GM12891 (cell line): ENCODE measurements at places on chromosomes 16 and 17.
A peak's percentile ranks its signal among the peaks of the same experiment; 100 is the strongest.

DNA sequence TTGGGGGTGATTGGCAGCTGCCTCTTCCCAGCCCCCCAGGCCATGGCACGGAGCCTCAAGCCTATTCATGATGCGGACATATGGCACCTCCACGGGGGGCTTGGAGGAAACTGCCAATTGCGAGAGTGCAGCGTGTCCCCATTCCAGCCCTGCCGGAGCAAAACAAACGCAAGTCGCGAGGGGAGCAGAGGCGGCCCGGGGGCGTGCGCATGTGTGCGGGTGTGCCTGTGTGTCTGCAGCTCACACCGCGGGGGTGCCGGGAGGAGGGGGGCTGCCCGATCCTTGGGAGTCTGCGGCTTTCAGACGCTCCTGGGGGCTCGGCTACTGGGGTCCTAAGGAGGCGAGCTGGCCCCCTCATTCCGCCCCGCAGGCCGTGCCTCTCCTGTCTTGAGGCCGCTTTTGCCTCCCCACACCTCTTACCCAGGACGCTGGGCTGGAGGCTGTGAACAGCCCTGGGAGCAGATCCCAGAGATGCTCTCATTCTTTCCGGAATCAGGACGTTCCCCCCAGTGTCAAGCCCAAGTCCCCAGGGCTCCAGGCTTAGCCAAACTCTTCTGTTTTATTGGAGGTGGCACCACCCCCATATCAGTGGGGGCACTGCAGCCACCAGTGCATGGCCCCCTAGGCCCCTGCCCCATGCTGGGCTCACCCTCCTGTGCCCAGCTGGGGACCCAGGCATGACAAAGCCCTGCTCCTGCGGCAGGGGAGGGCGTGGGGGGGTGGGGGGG lies 29.1 kb downstream of the ENDOV start:
- DNase-seq: no peak

- no peak for DNase-seq
These were observed 802 bp downstream of the CYLD start for GRCh38 chr16:50742576-50743200.

- DNase-seq: no peak
These were observed 10.7 kb downstream of the XYLT1 start for GRCh38 chr16:17459903-17460521.

DNA sequence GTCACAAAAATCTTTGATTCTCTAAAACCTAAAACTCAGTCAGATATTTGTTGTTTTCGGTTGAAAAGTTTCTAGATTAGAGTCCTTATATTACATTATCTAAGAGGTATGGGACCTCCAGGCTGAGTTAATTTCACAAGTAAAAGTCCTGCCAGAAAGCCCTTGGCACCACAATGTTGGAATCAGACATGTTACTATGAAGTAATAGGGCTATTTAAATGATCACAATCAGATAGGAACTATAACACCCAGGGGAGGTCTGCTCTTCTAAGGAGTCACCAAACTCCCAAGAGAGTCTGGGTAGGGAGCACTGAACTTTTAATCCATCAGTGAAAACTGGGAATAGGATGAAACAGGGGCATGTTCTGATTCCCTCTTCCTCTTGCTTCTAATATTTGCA lies 54.2 kb downstream of the WIPI1 start:
- DNase-seq: no peak

DNA sequence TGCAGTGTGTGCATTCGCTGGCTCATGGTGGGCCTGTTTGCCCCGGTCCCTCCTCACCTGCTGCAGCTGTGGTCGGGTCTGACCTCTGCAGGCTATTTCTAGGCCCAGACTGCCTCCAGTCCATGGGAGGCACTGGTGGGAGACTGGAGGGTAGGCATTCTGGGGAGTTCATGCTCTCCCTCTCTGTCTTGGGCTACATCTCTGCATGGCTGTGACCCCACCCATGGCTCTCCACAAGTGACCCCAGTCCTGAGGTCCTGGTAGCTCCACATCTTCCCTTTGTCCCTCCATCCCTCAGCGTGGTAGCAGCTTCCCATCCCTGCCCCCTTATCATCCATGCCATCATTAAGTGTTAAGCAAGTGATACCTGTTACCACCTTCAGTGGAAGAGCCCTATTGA lies 107.8 kb upstream of the SEC14L1 start:
- DNase-seq: no peak

- no peak for DNase-seq
These were observed 53.8 kb upstream of the CMIP start for GRCh38 chr16:81390840-81391239.

GRCh38 chr16:30901201-30902028 lies 5.0 kb downstream of the CTF1 start:
- DNase-seq: no peak

- DNase-seq: no peak
These were observed 33.1 kb downstream of the DNAH3 start for GRCh38 chr16:21117567-21117966.

- no peak for DNase-seq
These were observed 47.6 kb downstream of the ABCA9 start for GRCh38 chr17:69012895-69013805.

DNA sequence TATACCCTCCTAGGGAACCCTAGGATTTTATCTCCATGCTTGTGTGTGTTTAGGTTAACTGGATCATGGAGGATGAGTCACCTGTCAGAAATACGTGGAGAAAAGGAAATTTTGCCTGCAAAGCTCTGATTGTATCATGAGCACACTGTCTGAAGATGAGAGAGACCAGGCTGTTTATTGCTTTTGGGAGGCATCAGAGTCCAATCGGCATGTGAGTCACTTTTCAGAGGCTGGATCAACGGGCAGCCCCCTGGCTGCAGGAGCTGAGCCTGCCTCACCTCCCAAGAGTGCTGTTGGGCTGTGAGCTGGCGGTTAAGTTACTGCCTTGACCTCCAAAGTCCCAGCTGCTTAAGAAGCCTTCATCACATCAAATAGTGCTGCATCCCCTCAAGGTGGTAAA lies 41.5 kb upstream of the MED9 start:
- DNase-seq: no peak

GRCh38 chr17:80498242-80498919 lies 22.0 kb upstream of the NPTX1 start:
- no peak for DNase-seq

DNA sequence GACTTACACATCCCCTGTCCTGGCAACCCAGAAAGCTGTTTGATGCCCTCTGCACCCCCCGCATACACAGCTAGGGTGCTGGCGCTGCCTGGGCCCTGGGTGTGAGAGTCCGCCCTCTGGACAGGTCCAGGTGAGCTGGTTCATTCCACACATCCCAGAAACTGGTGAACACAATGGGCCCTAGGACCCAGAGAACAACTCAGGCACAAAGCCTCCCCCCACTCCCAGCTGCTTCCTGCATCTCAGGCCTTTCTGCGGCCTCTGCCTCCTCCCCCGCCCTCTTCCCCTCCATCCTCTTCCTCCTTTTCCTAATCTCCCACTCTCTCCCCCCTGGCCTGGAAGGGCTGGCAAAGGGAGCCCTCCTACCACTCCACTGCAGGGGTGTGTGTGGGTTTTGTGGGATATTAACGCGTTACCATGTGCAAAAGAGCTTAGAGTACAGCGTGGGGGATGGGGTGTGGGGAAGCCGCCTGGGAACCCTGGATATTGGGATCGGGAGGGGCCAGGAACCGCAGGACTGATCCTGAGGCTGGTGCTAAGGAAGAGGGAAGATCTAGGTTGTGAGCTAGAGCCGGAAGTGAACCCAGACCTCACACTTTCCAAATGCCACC lies 1.6 kb upstream of the PPP1R9B start:
- no peak for DNase-seq

GRCh38 chr17:82577300-82577699 lies 57.8 kb downstream of the FOXK2 start:
- DNase-seq: no peak

DNA sequence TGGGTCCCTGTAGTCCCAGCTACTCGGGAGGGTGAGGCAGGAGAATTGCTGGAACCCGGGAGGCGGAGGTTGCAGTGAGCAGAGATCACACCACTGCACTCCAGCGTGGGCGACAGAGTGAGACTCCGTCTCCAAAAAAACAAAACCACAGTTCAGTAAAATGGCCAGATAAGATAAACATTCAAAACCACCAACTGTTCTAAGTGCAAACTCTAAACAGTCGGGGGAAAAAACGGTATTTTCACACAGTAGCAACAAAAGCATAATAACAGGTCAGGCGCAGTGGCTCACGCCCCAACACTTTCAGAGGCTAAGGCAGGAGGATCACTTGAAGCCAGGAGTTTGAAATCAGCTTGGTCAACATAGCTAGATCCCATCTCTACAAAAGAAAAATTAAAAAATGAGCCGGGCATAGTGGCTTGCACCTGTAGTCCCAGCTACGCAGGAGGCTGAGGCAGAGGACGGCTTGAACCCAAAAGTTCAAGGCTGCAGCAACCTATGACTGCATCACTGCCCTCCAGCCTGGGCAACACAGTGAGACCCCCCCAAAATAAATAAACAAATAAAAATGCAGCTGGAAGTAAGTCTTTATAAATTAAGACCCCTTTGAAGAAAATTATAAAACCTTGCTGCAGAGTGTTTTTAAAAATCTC lies 10.8 kb upstream of the HASPIN start:
- DNase-seq: no peak

GRCh38 chr16:2121853-2122252 lies 13.8 kb downstream of the PKD1 start:
- no peak for DNase-seq

GRCh38 chr17:68288804-68289203 lies 2.1 kb downstream of the SLC16A6 start:
- no peak for DNase-seq

DNA sequence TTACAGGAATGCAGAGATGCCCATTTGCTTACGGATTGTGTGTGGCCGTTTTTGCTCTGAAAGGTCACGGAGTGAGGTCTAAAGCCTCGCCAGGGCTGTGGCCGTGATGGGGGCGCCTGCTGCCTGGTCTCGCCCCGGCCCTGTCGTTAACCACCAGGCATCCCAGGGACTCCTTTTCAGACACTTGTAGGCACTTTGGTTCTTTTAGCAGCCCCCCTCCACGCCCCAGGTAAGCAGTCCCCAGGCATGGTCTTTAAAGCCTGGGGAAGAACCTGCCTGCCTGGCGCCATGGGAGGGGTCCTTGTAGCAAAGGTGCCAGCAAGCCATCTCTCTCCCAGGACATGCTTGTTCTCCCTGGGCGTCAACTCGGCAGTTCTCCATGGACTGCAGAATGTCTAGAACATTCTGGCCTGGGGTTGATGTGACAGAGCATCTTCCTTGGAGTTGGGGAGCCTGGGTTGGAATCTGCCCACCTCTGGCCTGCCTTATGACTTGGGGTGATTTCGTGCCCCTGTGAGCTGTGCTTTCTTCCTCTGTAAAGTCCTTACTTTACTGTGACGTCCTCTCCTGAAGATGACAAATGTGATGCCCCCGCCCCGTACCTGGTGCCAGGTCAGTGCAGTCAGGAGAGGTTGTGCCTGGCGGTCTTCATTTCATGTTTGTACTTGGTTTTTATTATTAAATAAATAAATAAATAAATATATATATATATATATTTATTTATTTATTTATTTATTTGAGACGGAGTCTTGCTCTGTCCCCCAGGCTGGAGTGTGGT lies 5.4 kb downstream of the KCTD5 start:
- no peak for DNase-seq

GRCh38 chr17:58043221-58044181 lies 36.5 kb upstream of the SRSF1 start:
- DNase-seq: no peak

- peak; percentile 45 for DNase-seq
These were observed 44.4 kb upstream of the MED13 start for GRCh38 chr17:62109378-62109902.

DNA sequence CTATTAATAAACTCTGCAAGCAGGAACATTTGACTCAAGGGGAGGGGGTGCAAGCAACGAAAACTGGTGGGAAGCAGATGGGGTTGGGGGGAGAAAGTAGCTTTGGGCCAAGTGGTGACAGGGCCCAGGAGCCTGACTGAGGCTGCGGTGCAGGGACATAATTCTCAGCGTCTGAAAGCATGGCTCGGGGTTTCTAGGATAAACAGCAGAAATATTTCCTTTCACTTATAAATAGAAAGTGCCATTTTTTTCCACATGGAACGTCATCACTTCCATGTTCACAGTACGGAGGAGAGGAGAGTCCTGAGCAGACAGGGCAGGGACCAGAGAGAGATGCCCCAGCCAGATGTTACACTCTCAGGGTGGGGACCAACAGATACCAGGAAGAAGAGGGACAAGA lies 197.1 kb downstream of the ZFHX3 start:
- DNase-seq: no peak

DNA sequence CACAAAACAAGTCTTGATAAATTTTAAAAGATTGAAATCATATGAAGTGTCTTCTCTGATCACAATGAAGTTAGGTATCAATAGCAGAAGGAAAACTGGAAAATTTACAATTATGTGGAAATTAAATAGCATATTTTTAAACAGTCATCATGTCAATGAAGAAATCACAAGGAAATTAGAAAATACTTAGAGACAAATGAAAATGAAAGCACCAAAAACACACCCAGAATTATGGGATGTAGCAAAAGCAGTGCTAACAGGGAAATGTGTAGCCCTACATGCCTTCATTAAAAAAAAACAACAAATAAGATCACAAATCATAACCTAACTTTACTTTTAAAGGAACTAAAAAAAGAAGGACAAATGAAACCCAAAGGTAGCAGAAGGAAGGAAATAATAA lies 7.5 kb upstream of the IL21R start:
- no peak for DNase-seq
